NCI-H2107 (cell line): ENCODE measurements at places on chromosomes 5 and 9.
A peak's percentile ranks its signal among the peaks of the same experiment; 100 is the strongest.

- DNase-seq = no peak
These were observed 439.2 kb downstream of the PTPRD start for GRCh38 chr9:10173561-10173960.

DNA sequence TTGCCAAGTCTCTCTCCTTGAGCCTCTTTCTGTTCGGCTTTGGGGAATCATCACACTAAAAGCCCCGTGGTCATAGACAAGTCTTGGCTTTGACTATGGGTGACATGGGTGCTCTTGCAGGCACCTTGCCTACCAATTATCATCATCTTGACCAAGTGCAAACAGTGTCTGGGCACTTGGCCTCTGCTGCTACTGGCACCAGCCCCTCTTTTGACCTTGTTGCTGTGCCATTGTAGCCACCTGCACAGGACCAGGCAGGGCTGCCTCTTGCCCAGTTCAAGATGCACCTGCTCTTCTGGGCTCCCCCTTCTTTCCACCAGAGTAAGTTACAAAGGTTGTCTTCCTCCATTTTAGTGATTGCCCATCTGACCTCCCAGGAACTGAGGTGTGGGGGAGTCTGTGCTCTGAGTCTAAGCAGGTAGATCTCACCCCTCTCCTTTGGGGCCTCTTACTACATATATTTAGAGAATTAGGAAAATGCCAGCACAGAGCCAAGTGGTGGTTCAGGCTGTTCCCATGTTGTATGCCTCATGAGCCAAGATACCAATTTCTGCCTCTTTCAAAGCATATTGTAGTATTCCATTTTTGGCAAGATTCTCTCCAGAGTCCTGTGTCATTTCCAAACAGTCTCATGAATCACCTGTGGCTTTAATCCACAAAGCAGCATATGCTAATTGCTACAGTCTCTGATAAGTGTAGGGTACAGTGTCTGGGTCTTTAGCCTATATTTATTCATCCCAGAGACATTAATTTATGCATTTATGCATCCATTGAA lies 142.9 kb upstream of the DAP start:
- DNase-seq = no peak

DNA sequence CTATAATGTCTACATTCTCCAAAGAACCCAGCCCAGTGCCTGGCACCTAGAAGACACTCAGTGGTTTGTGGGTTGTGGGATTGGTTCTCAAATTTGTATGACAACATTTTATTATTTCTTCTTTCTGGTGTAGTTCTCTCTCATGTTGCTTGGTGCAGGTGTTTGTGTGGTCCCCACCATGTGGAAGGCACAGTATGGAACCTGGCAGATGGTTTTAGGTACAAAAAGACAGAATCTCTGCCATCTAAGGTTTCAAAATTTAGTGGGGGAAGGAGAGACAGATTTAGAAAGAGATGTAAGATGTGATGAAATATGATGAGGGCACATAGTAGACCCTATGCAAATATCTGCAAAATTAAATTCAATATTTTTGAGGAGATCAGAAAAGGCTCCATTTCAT lies 323.8 kb downstream of the CDK5RAP2 start:
- DNase-seq = no peak

GRCh38 chr5:135313946-135314345 lies 85.1 kb downstream of the MACROH2A1 start:
- no peak for DNase-seq

DNA sequence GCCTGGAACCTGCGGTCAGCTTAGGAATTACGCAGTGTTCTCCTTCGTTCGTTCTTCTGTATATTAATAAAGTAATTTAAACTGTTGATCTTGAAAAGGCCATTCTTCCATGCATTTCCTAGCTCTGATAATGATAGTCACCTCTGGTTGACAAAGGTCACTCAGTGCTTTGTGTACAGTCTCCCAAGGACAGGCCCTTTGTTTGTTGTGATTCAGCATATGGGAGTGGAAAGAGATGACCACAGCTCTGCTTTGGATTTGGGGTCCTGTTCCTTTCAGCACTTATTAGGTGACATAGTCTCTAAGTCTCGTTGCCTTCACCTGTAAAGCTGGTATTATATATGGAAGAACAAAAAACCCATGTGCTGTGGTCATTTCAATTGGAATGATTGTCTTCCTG lies 39.6 kb downstream of the RAD23B start:
- DNase-seq = no peak

- DNase-seq = peak; percentile 95
These were observed at the start of gene TTC39B for GRCh38 chr9:15306757-15307522. TSS of gene TTC39B (minus strand) at chr9:15307216. CDS start at chr9:15307125, 91 bp downstream.

GRCh38 chr9:111158363-111158762 lies 120.1 kb upstream of the LPAR1 start:
- no peak for DNase-seq

GRCh38 chr5:42994246-42994554 lies 45.9 kb downstream of the ANXA2R start:
- no peak for DNase-seq

GRCh38 chr9:79895232-79895631 lies 323.5 kb downstream of the TLE4 start:
- DNase-seq = no peak

GRCh38 chr5:138623053-138623452 lies 47.9 kb upstream of the HSPA9 start:
- no peak for DNase-seq

DNA sequence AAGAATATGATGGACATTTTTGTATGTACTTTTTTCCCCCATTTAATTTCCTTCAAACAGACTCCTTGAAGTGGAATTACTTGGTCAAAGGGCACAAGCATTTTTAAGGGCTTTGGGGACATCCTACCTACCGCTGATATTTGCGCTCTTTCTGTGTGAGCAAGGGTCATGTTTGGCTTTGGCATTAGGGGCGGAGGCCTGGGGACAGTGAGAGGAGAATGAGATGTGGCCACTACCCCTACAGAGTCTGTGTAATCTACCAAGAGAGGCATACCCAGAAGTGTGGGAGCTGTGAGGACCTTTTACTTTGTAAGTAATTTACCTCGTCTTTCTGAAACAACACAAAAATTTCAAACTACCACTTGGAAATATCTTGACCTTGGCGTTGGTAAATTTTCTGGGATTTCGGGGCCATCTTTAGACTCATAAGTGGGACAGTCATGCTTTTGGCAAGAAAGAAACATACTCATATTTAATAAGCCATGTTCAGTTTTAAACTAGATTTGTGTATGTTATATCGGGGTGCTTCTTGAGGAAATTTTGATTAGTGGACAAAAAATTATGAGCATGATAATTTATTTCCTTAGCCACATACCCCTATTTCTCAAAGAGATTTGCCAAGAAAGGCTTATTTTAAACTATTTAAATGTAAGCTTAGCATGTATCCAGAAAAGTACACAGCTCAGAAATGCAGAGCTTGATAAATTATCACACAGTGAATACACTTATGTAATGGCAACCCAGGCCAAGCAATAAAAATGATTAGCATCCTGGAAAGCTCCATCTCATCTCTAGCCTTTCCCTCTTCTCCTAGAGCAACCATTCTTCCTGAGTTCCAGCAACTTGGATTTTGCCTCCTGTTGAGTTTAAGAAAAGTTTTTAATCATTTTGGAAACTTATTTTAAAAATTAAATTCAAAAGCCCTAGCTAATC lies 63.6 kb downstream of the ARHGAP26 start:
- DNase-seq = no peak

- DNase-seq = no peak
These were observed 616.6 kb upstream of the SEMA6A start for GRCh38 chr5:117191251-117191650.

DNA sequence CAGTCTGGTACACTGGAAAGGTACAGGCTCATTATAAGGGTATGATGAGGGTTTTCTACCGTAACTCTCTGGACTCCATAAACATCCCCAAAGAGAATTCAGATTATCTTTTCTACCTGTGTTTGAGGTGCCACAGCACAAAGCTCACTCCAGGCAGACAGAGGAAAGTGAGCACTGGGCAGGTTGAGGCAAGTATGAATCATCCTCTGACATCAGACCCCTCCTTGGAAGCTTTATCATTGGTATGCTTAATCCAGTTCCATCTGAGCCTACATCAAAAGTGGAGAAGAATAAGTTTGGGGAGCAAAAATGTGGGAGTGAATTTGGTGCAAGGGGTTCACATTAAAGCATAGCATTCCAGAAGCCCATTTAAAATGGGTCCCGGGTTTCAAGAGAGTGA lies 21.7 kb downstream of the C9orf152 start:
- DNase-seq = no peak

- no peak for DNase-seq
These were observed 3.1 kb downstream of the MYOT start for GRCh38 chr5:137870647-137871339.

DNA sequence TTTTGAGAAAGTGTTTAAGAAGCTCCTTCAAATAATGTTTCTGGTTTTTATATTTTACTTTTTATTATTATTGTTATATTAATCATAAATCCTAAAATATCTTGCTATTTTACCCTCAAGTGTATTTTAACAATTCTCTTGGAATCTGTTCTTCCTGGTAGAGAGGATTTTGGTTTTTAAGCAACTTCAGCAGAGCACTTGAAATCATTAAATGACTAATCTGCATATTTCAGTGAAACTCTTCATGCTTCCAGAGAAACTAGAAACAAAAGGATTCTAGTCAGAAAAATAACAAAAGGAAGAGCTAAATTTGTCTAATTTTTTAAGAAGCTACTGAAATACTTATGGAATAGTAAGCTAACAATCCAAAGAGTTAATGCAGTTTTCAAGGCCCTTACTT lies 1057.3 kb downstream of the TLE1 start:
- DNase-seq = no peak

GRCh38 chr9:124869466-124869985 lies 7.6 kb downstream of the ARPC5L start:
- no peak for DNase-seq

DNA sequence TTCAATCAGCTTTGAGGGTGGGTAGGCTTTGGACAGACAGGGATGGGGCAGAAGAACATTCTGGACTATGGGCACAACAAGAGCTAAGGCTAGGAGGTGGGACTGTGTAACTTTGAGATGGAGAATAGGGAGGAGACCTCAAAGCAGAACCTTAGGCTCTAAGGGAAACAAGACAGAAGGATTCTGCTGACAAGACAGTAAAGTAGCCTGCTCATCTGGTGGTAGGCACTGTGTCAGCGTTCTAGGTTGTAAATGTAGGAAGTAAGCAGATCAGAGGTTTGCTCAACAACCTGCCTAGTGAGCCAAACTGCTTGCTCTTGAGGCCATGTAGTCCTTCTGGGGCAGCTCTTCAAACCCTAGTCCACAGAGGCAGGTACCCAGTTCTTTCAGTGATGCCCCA lies 15.0 kb upstream of the IL12B start:
- no peak for DNase-seq

DNA sequence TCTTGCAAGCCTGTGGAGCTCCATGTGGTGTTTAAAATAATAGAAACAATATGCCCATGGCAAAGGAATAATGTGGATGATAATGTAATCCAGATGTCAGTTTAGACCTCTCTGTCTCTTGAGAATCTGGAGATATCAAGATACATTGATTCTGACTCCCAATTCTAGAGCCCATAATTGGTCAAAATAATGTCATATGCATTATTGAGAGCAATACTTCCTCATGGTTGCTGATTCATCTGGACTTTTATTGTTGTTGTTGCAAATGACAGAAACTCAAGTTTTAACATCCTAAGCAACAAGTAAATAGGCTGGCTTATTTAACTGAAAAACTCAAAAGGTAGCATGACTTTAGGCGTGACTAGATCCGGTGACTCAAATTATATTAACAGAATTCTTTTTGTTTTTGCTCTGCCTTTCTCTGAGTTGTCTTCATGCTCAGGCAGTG lies 152.1 kb downstream of the PCSK1 start:
- DNase-seq = no peak

DNA sequence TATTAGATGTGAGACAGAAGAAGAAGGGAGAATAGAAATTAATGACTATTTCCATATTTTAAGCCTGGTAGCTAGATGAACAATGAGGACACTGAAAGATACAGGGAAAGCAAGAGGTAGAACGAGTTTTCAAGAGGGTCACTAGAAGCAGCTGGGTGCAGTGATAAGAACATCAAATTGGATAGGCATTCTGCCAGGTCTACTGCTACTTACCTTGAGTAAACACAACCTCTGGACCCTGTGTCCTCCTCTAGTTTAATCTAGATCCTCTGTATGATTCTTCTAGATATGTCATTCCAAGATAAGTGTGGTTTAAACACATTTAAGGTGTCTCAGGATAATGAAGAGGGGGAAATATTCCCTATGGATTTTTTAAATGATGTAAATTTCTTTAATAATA lies 31.2 kb downstream of the OTP start:
- DNase-seq = no peak

DNA sequence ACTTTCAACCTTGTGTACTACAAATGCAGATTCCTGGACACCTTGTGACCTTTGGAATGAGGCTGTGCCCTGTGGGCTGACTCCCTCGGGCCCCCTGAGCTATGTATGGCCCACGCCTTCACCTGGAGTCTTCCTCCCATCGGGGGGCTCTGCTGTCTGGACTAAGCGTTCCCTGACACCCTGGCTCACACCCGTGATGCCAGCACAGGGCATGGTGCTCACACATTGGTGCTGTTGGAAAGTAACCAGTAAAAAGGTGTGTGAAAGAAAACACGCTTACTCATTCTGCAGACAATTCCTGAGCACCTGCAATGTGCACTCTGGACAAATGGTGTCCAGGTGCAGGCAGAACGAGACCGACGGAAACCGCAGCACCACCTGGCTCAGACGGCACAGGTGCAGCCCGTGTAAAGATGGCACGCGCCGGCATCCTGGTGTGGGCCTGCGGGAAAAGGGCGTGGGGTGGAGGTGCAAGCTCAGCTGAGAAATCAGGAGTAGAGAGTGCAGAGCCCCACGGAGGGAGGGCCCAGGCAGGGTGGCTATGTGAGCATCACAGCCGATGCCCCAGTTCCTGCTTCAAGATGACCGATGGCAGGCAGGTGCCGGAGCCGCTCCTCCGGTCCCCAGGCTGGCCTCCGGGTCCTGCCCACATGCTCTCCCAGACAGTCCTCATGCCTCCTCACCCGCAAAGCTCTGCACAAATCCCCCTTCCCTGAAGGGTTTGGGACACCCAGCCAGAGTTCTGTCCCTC lies 11.0 kb downstream of the LPCAT1 start:
- DNase-seq = peak; percentile 79

GRCh38 chr9:137354845-137355760 lies 53.0 kb upstream of the NRARP start:
- no peak for DNase-seq

- no peak for DNase-seq
These were observed 44.7 kb downstream of the RNF130 start for GRCh38 chr5:180026734-180027458.
